ENCODE measurements at places on chromosomes 12 and 14.
A peak's percentile ranks its signal among the peaks of the same experiment; 100 is the strongest.

DNA sequence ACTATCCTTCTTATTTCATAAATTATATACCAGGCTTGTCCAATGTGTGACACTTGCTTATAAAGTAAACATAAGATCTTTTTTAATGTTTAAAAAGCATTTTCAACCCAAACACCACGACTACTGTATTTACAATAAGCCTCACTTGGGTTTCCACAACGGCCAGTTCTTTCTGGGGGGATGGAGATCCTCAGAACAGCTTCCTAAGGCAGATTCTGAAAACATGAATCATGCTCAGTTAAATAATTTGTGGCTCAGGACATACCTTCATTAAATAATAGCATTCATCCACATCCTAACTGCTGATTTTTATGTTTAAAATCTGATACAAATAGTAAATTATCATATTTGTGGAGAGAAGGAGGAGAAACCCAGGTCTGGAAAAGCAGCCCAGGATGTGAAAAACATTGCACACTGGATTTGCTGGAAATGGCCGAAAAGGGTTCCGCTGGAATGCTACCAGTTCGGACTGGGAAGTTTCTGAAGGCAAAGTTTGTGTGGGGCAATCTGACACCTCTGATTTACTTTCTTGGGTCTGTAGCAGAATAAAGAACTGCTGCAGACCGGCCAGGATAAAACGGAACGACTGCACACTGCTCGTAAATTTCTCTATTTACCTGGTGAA lies 597 bp downstream of the GLT8D2 start:
- DNase-seq, result no peak

- no peak for DNase-seq
Observed at GRCh38 chr14:55180006-55180405, 11.4 kb downstream of the DLGAP5 start.

DNA sequence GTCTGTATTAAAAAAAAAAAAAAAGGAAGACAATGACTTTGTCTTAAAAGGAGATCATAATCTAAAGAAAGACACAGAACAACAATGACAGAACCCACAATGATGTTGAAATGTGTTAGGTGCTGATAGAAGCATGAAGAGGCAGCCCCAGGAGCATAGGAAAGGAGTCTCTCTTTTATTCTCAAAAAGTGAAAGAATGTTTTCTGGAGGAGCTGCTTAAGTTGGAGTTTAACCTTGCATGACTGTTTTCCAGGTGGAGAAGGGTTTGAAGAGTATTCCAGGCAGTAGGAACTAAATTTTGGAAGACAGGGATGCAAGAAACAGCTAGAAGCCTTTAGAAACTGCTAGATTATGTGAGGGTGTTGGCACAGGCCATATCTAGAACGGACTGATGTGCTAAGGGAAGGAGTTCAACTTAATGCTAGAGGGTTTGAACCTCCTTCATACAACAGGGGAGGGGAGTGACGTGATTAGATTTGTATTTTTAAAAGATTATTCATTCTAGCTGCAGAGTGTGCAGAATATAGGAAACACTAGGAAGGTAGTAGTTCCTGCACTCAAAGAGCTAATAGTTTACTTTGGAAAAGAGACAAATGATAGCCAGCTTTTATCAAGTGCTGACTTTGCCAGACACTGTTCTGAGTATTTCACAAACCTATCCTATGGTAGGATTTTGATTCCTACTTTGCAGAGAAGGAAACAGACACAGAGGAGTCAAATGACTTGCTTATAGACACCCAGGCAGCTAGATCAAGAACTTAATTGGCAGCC lies 4.6 kb upstream of the RPL6 start:
- DNase-seq, result no peak

DNA sequence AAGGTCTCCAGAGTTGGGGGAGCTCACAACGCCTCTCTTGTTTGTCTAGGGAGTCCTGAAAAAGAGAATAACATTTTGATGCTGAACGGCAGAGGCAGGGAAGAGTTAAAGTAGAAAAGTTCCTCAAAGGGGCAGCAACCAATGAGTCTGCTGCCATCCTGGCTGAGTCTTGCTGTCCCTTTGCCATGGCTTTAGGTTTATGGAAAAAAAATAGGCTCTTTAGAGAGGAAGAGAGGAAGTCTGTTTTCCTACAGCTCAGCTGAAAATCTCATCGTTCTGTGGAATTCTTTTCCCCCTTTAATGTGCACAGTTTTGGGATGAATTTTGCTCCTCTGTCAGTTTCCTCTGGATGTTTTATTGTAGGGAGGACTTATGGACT lies 314.8 kb upstream of the TBX3 start:
- no peak for DNase-seq

- no peak for DNase-seq
Observed at GRCh38 chr12:70196811-70197281, 46.4 kb upstream of the CNOT2 start.

GRCh38 chr12:30440826-30441602 lies 254.7 kb downstream of the IPO8 start:
- DNase-seq, result no peak

- DNase-seq, result no peak
Observed at GRCh38 chr14:69363055-69363454, 35.0 kb downstream of the ERH start.

- no peak for DNase-seq
Observed at GRCh38 chr14:67050896-67051295, 138.3 kb upstream of the GARIN2 start.

GRCh38 chr12:103114296-103115055 lies 157.0 kb downstream of the ASCL1 start:
- no peak for DNase-seq

- no peak for DNase-seq
Observed at GRCh38 chr12:11771356-11771755, 121.9 kb downstream of the ETV6 start.

- DNase-seq, result no peak
Observed at GRCh38 chr12:23473071-23473470, 476.4 kb downstream of the SOX5 start.

DNA sequence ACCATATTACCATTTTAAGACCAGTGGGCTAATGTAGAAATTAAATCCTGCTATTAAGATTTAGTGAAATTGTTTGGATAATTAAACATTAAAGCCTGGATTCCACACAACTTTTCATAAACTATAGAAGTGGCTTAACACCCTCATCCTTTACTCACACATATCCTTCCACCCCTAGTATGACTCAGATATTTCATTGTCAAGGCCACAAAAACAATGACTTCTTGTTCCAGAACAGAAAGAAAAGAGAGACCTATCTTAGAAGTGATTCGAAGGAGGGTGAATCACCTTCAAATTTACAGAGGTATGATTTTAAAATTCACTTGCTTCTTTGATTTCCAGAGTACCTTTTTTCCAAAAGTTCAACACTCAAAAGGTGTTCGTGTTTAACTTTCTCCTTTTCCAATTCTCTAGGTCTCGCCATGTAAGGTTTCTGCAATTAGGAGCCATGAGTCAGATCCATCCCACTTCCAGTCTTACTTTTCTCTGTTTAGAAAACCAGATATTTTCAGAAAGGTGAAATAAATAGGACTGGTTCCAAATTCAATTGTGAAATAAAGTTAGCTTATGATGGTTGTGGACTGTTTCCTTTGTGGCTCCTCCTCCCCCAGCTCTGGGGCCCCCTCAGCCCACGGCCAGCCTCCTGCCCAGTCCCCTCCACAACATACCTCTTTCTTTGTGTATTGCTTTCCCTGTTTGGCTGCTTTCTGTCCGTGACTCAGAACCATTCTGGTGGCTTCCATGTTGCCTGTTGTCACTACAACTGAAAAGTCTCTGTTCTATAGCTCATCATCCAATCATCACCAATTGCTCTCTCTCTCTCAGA lies 24.6 kb upstream of the MGP start:
- no peak for DNase-seq

DNA sequence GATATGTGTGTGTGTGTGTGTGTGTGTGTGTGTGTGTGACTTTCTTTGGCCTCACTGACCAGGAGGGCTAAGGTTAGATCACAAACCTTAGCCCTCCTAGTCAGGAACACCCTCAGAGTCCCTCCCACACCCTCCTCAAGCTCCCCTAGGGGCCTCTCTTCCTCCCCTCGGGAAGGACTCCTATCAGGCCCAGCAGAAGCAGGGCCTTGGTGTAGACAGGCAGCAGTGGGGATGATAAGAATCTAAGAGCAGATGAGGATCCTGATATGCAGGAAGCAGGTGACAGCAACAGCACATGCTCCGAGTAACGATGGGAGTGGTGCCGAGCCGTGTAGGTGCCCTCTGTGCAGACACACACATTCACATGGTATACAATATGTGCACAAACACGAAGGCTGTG lies 20.7 kb downstream of the PLEK2 start:
- DNase-seq, result no peak

GRCh38 chr14:89773644-89774316 lies 180.8 kb downstream of the EFCAB11 start:
- peak; percentile 2 for DNase-seq

DNA sequence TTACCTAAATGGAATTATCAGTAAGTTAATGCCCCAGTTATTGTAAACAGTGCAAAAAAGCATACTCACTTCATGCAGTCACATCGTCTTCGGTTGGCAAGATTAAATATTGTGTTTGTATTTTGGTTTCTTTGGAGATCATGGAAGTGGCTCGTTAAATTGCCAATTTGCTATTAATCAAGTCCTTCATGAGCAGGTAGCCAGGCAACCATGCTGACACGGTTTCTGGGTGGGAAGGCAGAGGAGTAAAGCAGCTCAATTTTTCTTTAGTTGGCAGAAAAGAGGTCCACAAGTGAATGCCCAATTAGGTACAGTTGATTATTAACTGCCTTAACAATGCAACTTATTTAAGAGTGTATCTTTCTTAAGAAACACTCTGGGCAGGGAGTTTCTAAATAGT lies 43.9 kb downstream of the PPP4R3A start:
- no peak for DNase-seq

GRCh38 chr14:98028162-98028561 lies 1231.0 kb downstream of the VRK1 start:
- no peak for DNase-seq

DNA sequence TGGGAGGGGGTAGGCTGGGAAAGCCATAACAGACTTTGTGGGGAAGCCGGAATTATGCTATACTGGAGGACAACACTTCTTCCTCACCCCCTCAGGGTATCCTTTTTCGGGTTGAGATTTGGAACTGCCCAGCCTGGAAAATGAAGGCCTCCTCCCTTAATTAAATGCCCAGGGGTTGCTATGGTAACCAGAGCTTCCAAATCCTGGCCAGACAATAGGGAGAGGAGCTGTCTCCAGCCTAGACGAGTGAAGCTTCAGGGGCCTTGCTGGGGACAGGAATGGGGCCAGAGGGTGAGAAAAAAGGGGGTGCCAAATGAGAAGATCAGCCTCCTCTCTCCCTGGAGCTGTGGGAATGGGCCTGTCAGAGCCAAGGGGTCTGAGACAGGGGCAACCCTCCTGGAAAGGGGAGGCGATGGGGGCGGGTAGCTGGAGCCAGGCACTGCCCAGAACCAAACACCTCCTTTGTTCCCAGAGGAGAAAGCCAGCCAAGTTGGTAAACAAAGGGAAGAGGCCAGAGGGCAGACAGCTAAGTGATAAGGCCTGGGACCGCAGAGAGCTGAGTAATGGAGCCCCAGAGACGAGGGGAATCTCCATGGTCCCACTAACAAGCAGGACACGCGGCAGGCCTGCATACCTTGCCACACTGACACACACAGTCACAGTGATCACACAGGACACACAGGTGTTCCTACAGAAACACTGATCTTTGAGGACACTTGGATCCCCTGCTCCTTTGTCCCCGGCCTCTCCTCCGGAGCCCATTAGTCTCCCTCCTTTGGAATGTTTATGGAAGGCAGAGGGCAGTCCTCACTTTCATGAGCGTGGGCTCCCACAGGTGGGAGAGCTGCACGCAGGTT lies 17.9 kb upstream of the RND1 start:
- DNase-seq, result no peak

- DNase-seq, result no peak
Observed at GRCh38 chr12:7645395-7646177, 20.1 kb downstream of the APOBEC1 start.

DNA sequence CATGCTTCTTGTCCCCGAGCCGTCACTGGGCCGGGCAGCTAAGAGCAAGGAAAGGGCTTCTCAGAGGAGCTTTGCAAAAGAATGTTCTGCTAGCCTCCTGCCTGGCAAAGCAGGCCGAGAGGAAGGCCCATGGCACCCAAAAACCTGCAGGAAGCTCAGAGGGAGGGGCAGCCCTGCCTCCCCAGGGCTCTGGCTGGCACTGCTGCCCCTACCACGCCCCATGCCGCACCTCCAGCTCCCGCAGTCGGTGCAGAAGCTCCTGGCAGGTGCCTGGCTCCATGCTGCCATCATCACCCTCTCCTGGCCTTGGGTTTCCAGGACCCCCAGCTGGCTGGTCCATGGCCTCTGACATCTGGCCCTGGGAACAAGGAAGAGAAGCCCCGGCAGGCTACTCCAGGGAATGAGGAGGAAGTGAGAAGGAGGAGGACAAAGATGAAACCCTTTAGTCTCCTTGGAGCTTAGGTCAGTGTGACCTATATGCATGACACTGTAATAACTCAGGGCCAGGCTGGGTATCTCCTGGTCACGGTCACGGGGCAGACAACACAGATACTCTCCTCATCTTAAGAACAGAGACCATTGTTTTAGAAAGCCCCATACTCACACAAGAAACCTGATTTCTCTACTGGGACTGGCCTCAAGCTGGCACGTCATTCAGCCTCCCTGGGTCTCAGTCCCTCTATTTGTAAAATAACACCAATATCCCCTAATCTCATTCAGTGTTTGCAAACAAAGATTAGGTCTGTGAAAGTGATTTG lies 24.3 kb downstream of the NCKAP5L start:
- DNase-seq, result no peak

DNA sequence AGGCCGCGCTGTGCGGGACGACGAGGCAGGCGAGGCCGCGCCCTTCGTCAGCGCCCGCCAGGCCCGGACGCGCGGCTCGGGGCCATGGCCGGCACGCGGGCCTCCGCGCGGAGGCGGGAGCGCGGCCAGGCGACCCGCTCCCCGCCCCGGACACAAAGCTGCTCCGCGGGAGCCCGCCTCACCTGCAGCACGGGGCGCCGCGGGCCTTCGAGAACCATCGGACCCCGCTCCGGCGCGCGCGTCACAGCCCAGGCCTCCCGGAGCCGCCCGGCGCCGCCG lies 342 bp downstream of the DICER1 start:
- DNase-seq, result no peak

- no peak for DNase-seq
Observed at GRCh38 chr12:79069009-79069408, 204.4 kb downstream of the SYT1 start.

DNA sequence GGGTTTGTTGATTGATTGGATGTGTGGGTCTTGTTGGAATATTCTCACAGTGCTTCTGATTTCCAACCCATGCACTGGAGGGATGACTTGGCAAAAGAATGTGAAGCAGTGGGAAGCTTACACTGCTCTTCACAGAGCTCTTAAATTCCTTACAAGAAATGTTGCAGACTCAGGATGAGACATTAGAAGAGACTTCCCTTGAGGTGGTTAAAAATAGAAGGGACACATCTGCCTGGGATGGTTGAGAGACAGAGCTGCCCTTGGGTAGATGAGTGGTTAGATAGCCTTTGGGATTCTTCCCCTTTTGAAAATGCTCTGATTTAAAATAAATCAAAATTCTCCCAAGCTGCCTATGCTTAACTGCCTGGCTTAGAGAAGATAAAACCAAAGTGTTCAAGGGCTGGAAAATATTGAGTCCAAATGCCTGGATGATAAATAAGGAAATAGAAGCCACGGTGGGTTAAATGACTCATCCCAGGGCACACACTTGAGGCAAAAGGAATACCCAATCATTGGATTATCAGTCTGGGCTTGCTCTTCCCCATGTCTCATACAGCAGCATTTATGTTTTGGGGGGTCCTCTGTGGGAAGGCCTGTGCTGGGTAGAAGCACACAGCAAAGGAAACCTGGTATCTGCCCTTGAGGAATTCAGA lies 264.3 kb downstream of the AKAP6 start:
- no peak for DNase-seq

All from T-helper 22 cell (primary cell).